H54 (cell line): ENCODE measurements at places on chromosomes 4 and X.

GRCh38 chr4:150950657-150951288 lies 64.3 kb downstream of the LRBA start:
- DNase-seq = no peak

- no peak for DNase-seq
Observed at GRCh38 chr4:145501051-145501660, 19.5 kb downstream of the SMAD1 start.

GRCh38 chrX:123422875-123423274 lies 238.8 kb downstream of the GRIA3 start:
- DNase-seq = no peak

- no peak for DNase-seq
Observed at GRCh38 chr4:160406263-160406825, 1303.5 kb downstream of the RAPGEF2 start.

DNA sequence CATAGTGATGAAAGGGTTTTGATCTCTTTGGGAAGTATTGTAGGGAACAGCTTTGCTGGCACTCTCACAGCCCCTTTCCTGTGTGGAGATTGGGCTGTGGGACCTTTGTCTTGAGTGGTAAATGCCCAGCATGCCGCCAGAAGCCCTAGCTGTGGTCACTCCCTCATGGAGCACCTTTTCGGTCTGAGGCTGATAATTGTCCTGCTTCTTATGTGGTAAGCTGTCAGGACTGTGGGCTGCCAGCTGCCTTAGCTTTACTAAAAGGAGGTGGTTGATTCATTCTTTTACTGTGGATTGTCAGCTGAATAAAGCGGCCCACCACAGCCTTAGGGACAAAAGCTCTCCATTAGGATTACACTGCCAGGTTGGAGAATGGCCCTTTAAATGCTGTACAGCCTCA lies 7.1 kb downstream of the PASD1 start:
- no peak for DNase-seq

- DNase-seq = no peak
Observed at GRCh38 chrX:10111364-10112148, 45.2 kb upstream of the CLCN4 start.

GRCh38 chr4:8173492-8174242 lies 15.1 kb upstream of the ABLIM2 start:
- DNase-seq = no peak

- no peak for DNase-seq
Observed at GRCh38 chr4:61451935-61452334, 251.8 kb downstream of the ADGRL3 start.

DNA sequence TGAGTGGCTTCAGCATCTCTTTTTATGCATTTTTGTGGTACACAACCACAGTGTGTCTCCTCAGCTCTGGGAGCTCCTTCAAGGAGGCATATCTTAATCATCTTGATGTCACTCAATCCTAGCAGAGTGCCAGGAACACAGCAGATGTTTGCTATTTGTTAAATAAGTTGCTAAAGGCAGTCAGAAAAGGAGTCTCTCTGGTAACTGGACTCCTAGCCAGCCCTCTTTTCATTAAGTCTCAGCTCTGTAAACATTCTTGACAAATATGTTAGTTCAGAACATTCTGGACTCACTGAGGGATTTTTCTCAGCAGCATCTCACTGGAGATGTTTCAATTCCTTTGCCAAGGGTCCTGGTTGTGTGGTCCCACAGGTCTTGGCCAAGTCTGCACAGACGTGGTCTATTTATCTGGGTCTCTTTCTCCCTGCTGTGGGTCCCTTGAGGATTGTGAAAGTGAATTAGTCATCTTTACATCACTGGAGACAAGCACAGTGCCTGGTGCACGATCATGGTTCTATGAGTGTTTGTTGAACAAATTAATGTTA lies 20.3 kb upstream of the FAM9C start:
- no peak for DNase-seq

GRCh38 chr4:75004755-75005668 lies 72.1 kb downstream of the PARM1 start:
- DNase-seq = no peak

DNA sequence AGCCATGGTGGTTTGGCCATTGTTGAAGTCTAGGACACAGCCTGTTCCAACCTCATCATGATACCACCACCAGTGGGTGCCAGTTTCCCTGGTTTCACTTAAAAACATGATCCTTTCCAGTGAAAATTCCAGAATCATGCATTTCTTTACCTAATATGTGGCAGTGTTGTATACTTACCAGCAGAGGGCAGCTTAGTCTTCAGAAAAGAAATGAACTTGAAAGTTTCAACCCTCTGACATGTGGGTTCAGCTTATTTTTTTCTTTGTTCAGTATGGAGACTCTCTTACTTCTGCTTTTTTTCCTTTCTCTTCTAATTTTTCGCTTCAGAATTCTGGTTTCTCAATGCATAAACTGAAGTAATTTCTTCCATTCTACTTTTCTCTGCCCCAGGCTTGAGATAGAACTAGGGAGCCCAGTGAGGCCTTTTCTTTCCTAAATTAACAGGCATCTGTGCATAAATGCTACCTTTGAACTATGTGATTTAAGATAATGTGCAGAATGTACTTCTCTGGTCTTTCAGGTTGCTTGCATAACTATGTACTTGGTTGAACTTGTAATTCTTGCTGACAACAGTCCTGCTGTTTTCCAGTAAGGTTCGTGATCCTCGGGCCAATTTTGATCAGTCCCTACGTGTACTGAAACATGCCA lies 10.7 kb downstream of the LIAS start:
- peak; percentile 20 for DNase-seq

GRCh38 chrX:38260231-38260630 lies 39.6 kb upstream of the SRPX start:
- DNase-seq = no peak

- DNase-seq = peak; percentile 15
Observed at GRCh38 chr4:151887031-151887815, 126.4 kb upstream of the GATB start.

GRCh38 chr4:39864391-39864790 lies 113.3 kb downstream of the PDS5A start:
- no peak for DNase-seq

- DNase-seq = peak; percentile 65
Observed at GRCh38 chr4:41882625-41883347, 52.4 kb upstream of the TMEM33 start.

DNA sequence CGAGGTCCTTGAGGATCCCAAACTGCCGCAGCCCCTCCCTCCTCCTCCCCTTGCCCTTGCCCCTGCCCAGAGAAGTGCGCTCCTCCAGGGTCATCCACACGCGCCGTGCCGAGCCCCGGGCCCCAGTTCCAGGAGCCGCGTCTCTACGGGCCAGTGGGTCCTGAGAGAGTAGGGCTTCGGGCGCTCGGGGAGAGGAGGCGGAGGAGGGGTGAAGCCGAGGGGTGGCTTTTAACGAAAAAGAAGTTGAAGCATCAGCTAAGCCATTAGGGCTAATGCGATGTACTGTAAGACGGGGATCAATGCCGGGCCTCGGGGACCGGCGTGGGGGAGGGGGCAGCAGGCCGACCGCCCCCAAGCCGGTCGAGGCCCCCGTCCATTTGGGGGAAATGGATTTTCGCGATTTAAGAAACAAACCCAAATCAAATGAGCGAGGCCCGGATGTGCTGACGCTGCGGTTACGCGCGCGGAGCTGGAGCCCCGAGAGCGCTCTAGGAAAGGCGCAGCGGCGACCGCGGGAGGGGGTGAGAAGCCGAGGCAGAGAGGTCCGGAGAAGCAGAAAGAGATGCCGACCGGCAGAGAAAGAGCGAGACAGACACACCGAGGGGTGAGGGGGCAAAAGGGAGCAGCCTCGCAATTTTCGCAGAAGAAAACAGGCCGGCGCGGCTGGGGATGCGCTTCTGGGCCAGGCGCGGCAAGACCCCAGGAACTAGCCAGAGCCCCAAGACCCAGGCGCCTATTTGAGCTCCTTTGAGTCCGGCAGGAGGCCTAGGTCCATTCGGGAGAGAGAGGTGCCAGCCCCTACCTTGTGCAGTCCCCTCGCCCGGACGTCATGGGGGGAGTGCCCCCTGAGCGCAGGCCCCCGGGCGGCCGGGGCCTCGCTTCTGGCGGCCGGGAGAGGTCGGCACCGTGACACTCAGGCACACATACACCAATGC lies 13.6 kb downstream of the HMX1 start:
- DNase-seq = no peak

- DNase-seq = no peak
Observed at GRCh38 chr4:100420571-100420970, 97.3 kb downstream of the EMCN start.

- DNase-seq = no peak
Observed at GRCh38 chr4:167930166-167930565, 162.2 kb upstream of the ANXA10 start.

DNA sequence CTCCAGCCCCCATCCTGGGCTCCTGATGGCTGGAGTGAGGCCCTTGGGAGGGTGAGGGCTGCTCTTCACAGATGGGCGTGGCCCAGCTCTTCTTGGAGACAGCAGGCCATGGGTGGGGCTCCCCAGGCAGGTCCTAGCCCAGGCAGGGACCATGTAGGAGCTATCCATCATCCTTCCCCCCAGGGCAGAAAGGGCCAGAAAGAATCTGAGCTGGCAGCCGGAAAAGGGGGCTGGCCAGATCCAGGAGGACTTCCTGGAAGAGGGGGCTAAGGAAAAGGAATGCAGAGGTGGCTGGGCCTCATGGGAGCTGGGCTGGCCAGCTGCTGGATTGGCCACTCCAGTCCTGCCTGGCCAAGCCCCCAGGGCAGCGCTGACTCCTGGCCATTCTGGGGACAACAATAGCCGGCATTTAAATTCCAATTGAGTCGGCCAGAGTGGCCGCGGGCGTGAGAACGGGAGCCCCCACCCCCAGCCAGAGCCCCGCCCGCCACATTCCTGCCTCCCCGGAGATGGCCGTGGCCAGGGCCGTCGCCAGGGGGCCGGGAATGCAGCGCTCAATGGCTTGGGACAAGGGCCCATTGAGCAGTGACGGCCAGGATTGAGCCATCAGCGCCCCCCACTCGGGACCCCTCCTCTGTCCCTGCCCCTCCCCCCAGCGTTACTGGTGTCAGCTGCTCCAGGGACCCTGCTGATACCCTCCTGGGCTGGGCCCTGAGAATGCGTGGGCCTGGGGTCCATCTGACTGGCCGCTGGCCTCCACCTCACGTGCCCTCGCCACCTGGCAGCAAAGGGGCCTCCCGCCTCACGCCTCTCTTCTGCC lies 15.1 kb upstream of the FGFR3 start:
- DNase-seq = peak; percentile 75

- DNase-seq = no peak
Observed at GRCh38 chr4:146346276-146346675, 131.9 kb downstream of the REELD1 start.

GRCh38 chr4:170059421-170059820 lies 30.3 kb downstream of the AADAT start:
- no peak for DNase-seq

DNA sequence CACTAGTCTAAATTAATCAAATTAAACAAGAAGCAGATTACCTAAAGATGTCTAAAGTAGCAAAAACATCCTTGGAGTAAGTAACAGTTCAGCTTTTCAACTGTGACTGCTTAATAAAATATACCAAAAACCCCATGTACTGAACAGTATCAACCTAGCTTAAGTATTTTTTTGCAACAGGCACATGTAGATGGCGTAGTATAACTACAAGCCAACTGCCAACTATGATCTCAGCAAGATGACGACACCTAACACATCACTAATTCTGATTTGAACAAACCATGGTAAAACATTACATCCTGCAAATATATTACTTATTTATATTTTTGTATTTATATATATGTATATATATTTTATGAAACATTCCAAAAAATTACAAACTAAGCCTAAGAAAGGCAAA lies 24.5 kb downstream of the DHX15 start:
- no peak for DNase-seq

DNA sequence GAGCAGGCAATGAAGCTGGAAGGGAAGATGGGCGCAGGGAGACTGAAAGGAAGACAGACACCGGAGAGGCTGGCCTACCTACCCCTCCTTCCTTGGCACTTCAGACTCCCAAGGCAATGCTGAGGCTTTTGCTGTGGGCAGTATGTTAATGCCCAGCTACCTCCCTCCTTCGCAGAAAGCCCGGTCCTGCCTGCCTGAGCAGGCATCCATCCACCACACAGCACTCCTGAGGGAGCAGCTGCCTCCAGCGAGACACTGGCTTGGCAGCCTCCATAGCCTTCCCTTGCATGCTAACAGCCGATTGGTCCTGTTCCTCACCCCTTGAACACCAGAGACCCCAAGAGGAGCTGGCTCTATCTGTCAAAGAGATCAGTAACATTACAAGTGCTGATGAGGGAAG lies 14.4 kb downstream of the GABRQ start:
- DNase-seq = no peak

GRCh38 chrX:120023259-120023658 lies 54.2 kb downstream of the RHOXF2B start:
- no peak for DNase-seq

DNA sequence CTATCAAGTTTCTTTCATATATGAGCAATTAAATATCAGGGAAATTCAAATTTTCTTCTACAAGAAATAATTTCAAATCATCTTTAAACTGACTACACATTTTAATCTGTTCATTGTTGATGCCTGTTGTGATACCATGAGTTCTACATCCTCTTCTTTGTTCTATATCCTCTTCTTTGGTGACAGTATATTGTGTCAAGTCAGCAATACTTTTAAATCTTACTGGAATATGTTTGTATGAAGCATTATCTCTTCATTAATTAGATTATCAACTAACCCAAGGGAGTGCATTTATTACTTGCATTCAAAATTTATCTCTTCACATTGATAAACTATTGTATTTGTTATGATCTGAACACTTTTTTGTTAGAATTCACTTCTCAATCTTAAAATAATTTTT lies 275.0 kb upstream of the INTU start:
- DNase-seq = no peak

GRCh38 chr4:38387819-38388218 lies 276.2 kb upstream of the KLF3 start:
- DNase-seq = no peak

- no peak for DNase-seq
Observed at GRCh38 chr4:8710416-8710815, 117.9 kb downstream of the CPZ start.

DNA sequence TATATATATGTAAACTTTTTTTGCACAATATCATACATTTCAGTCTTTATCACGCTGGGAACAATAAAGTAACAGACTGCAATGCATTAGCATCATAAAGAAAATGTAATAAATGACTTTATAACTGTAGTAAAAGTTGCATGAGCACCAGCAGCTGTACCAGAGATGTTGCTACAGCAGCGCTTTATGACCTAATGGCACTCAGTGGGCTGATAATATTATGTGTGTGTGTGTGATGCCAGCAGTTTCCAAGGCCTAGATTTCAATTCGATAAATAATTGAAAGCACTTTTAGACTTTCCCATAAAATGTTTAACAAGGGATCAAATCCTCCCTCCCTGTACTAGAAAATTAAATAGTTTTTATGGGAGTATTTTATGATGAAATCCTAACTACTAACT lies 367.6 kb upstream of the AGA start:
- no peak for DNase-seq

GRCh38 chr4:133803341-133803740 lies 398.2 kb downstream of the PABPC4L start:
- no peak for DNase-seq

- no peak for DNase-seq
Observed at GRCh38 chrX:73913580-73913979, 350.6 kb downstream of the CHIC1 start.
